Stimulated activated CD8-positive, alpha-beta memory T cell treated with anti-CD3 and anti-CD28 coated beads, Interleukin-15, amount 100 ng/mL, for 48 hours (primary cell): ENCODE measurements at places on chromosomes 5 and 9.
A peak's percentile ranks its signal among the peaks of the same experiment; 100 is the strongest.

GRCh38 chr9:82091100-82091499 is 102.5 kb downstream of the SPATA31D1 start:
- DNase-seq = no peak

DNA sequence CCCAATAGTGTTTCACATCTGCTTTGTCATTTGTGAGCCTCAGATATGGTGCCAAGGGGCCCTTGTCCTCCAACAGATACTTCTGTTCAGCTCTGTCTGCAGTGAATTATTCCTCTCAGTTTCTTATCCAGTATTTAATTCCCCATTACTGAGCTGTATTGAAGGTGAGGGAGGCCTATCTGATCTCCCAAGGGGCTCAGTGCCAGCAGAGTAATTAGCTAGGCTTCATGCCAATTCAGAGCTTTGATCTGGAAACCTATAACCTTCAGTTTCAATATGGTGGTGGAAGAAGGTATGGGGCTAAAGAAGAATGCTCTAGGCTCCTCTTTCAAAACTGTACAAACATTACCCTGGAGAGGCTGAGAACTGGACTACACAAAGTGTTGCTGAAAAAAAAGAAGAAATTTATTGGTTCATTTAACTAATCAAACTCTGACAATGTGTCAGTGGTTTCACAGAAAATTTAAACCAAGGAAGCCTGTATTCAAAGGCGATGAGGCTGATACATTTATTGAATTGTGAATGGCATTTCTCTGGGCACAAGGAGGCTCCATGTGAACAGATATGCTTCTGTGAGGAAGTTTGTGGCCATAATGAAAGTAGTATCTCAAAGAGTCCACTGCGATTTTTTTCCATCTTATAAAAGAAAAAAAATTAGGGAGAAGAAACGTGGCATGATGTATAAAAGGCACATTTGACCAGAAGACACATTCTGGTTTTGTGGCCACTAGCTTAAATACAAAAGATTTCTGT is 397.8 kb downstream of the TLE4 start:
- no peak for DNase-seq

- peak; percentile 19 for DNase-seq
Observed at GRCh38 chr9:135602789-135603481, 36.4 kb downstream of the GLT6D1 start.

DNA sequence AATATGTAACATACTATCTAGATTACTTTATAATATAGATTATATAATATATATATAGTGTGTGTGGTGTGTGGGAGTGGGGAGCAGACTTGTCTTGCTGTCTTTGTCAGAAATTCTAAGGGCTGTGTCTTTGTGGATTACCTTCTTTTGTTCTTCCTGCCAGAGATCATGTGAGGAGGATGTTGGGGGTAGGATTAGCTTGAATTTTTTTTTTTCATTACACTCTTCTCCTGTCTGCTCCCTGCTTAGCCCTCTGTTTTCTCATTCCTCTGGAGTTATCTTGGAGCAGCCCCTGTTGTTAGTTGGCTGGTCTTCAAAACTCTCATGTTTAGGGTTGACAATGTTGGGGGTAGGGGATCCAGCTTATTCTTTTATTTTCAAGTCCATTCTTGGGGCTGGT is 21.0 kb upstream of the C9orf40 start:
- DNase-seq = no peak

- DNase-seq = no peak
Observed at GRCh38 chr9:97220894-97221477, 86.5 kb upstream of the CCDC180 start.

DNA sequence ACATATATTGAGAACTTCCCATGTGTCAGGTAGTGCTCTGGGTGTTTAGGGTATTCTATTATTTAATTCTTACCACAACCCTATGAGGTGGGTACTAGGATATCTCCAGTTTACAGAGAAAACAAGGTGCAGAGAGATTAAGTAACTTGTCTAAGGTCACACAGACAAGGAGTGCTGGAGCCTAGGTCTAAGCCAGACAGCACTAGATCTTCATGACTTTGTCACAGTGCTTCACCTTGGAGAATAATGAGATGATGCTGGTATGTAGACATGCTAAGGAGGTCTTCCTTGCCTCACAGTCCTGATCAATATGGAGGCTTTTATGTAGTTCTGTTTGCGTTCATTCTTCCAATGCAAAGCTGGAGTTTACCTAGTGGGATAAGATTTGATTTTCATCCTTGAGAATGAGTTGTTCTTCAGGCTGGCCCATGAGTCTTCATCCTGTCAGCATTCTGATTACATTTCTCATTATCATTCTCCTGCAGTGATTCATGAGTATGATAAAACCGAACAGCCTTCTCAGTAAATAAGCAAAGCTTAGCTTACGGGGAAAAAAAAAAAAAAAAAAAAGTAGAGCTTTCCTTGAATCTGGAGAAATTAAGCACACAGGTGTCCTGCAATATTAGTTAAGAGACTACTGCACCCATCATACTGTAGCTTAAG is 176.3 kb downstream of the C9orf152 start:
- no peak for DNase-seq
